ENCODE measurements at places on chromosomes 11 and 22.
A peak's percentile ranks its signal among the peaks of the same experiment; 100 is the strongest.

- DNase-seq: no peak
These were observed 36.3 kb downstream of the CD82 start for GRCh38 chr11:44601471-44602370.

DNA sequence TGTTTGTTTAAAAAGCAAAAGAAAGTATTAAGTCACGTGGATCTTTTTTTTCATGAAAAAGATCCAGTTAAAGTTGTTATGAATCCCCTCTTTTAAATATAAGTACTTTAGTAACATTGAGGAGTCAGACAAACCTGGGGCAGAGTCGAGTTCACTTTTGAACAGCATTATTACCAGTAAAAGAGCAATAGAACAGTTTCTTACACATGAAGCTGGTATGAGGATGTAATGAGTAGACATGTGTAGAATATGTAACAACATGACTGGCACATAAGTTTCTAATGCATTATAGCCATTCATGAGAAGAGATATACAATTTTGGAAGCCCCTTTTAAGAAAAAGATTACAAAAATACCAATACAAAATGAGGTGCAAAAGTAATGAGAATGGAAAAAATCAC, 7.6 kb upstream of the MUC15 start:
- DNase-seq: no peak

DNA sequence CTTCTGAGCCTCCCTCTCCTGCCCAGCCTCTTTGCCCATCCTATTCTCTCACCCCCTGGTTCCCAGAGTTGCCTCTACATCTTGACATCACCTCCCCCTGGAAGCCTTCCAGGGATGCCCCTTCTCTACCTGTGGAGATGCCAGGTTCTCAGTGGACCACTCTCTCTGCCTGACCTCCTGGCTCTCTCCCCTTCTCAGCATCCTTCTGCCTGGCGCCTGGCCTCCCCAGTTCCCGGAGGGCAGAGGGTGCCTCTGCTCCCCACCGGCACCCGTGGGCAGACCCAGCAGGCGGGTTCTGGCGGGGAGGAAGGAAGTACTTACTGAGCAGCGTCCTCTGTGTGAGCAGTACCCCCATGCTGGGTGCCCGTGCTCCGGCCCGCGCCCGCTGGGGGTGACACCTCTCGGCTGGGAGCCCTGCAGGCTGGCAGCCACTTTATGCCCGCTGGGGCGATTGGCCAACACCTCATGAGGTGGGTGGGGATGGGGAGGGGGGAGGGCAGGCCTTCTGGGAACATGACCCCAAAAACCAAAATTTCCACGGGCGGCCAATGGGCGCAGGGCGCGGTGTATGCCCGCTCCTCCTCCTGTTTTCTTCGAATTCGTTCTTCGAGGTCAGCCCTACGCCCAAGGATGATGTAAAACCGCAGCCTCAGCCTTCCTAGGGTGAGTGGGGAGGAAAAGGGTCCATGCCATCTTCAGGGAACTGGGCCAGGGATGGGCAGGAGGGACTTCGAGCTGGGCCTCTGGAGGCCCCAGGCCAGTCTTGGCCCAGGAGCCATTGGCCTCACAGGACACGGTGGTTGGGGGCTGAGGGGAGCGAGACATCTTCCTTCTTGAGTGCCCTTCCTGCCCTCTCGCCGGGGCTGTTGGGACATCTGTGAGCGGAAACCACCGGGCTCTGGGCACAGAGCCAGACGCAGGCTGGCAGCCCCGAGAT, at the start of gene OSM:
Gene OSM (minus strand): TSS at position 407 of the 937 bp plus-strand sequence. CDS start 52 bp downstream, at position 355.
- no peak for DNase-seq

DNA sequence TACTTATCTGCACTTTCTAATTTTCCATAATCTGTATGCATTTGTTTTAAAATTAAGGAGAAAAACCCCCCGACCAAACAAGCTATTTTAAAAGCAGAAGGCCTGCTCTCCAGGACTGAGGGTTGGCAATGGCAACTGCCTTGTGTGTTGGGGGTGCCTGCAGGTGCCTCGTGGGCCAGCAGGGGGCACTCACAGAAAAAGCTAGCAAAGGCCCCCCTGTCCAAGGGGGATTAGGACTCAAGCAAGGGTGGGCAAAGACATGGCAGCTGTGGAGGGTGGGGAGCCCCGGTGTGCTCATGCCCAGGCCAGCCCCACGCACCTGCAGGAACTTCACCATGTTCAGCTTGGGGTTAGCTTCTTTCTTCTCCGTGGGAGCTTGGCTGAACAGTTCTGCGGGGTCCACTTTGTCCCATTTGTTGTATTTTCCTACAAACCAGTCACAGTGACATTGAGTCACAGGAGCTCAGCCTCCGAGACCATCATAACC, 10.3 kb downstream of the TOP3B start:
- DNase-seq: no peak

GRCh38 chr22:38694940-38695339, 5.8 kb downstream of the JOSD1 start:
- no peak for DNase-seq

- no peak for DNase-seq
These were observed 360.3 kb upstream of the PDGFD start for GRCh38 chr11:104524254-104524653.

DNA sequence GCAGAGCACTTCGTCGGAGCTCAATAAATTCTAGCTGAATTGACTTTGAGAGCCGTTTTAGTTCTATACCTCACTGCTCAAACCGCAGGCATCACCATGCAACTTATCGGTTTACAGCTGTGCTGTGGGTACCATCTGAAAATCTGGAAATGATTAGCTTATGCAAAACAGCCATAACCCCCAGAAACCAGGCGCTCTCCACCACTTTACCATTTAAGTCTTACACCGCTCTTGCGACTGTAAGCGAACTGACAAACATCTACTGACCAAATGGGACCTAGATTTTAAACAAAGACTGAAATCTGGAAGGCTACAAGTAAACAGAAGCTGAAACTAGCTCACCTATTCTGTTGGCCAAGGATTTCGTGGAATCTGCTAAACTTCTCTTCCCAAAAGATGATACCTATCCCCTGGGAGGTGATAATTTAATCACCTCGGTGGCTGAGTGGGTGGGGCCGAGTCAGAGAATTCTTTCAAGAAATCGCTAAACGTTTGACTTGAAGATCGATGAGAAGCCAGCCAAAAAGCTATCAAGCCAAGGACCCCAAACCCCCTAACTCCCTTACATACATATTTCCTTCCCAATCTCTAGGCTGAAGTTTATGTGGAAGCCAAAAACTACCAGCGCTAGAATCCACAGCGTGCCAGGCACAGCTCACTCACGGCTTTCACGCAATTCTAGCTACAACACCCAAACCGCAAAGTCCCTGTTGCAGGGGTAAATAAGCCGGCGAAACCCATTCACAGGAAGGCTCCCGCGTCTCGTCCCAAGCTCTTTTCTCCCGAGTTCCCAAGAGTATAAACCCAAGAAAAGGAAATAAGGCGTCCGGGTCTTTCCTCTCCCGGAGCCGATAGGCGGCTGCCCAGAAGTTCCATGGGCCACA, 644 bp downstream of the SPTY2D1 start:
- no peak for DNase-seq

GRCh38 chr11:8095806-8096522, 15.0 kb downstream of the TUB start:
- no peak for DNase-seq

- no peak for DNase-seq
These were observed 31.4 kb downstream of the IGLL1 start for GRCh38 chr22:23548501-23549197.

GRCh38 chr11:48164836-48165235, 51.8 kb upstream of the OR4B1 start:
- no peak for DNase-seq

- no peak for DNase-seq
These were observed 10.2 kb downstream of the C11orf96 start for GRCh38 chr11:43952401-43953342.

DNA sequence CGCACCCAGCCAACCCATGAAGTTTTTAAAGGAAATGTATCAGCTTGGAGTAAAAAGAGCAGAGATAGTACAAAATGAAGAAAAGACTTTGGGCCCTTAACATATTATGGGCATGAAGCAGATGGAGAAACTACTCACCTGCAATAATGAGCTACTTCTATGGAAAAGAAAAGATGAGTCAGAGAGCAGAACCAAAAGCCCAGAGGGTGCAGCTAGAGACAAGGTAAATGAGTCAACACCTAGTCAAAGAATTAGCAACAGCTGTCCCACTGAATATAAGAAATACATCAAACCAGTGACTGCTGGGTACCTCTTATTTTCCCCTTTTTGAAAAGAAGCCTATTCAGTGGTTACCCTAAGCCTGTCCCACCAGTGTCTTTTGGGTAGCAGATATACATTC, 61.8 kb downstream of the RPL27A start:
- no peak for DNase-seq

DNA sequence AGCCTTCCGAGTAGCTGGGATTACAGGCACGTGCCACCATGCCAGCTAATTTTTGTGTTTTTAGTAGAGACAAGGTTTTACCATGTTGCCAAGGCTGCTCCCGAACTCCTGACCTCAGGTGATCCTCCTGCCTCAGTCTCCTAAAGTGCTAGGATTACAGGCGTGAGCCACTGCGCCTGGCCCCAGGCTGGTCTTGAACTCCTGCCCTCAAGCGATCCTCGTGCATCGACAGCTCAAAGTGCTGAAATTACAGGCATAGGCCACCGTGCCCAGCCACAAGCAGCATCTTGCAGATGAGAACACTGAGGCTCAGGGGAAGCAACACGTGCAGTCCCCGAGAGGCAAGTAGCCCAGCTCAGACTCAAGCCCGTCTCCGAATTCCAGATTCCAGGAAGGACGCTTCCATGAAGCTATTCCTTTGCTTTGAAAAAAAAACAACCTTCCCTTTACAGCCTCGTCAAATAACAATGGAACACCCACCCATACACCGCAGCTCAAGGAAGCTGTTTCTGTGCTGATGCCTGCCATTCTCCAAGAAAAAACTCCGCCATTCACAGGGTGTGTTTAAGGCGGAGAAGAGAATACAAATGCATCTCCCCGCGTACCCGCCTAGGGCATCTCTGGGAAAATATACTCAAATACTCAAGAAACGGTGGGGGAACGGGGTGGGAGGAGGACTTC, 34.5 kb upstream of the PDGFB start:
- DNase-seq: no peak

DNA sequence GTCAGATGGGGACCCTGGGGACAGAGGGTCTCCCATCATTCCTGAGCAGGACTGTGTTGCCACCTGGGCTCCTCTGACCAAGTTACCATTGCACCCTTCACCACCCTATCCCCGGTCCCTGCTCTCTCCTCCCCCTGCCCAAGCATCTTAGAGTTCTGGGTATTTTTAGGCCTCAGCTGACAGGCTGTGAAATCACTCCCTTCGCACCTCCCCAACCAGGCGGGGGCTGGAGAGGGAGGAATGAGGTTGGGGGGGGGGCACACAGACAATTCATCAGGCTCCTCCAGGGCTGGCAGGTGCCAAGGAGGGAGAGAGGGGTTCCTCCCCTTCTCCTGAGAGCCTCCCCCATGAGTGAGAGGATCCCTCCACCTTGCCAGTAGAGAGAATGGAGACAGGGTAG, 9.0 kb downstream of the SYT7 start:
- no peak for DNase-seq

DNA sequence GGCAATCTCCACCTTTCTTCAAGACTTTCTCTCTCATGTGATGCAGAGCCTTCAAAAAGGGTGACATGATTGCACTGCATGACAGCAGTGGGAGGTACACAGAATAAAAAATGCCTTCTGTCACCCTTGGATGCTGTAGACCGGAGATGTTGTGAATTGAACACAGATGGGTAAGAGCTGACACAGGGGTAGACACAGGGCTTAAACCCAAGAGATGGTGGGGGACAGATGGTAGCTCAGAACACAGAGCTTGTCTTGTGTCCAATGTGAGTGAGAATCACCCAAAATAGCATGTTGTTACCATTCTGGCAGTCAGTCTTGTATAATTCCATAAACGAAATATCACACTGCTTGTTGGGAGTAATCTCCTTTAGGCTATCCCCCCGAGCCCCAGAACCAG, 69.9 kb downstream of the JRKL start:
- DNase-seq: no peak

DNA sequence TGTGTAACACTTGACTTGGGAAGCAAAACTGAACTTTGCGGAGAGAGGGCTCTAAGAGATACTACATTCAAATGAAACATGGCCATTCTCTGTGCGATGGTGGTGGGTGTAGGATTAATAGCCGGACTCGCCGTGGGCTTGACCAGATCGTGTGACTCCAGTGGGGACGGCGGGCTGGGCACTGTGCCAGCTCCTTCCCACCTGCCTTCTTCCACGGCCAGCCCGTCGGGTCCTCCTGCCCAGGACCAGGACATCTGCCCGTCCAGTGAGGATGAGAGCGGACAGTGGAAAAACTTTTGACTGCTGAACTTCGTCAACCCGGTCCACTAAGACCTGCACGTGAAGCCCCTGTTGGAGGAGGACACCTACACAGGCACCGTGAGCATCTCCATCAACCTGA, 137.4 kb downstream of the OR4C45 start:
- DNase-seq: no peak

DNA sequence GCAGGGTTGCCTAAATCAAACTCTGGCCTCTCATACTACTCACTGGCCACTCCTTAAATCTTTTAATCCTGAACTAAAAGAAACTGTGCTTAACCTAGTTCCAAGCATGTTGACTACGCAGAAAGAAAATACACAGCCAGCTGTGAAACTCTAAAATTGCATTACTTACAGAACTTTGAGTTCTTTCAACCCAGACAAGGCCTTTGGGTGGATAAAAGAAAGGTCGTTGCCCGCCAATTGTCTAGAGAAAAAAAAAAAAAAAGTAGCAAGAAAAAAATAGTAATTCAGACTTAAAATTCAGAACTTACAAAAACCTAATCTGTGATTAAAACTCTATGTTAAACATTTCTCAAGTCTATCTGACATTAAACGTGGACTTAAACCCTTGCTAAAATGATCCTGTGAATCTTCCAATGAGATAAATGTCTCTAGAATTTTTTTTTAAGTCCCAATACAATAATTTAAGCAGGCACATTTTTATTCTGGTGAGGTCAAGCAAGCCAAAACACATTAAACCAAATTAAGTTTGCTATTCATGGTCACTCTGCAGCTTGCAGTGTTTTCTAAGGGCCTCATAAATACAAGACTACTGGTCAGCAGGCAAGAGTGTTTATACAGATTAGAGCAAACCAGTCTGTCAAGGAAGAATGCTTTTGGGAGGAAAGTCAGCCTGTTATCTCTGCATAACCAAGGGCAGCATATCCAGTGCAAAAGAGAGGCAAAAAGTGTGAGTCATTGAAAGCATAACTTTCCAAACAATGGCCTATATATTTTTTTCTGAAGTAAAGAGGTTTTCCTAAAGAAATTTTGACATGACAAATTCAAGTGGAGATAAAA, 29.5 kb upstream of the CCDC34 start:
- peak; percentile 31 for DNase-seq

GRCh38 chr11:20634044-20634443, 34.6 kb downstream of the SLC6A5 start:
- no peak for DNase-seq

GRCh38 chr11:121595717-121596161, 143.0 kb upstream of the SORL1-AS1 start:
- DNase-seq: peak; percentile 96

GRCh38 chr11:29352273-29352795, 664.5 kb downstream of the KCNA4 start:
- DNase-seq: no peak

GRCh38 chr11:128749974-128750373, 56.1 kb downstream of the FLI1 start:
- no peak for DNase-seq

GRCh38 chr11:83571302-83571701, 285.1 kb upstream of the CCDC90B start:
- no peak for DNase-seq
